ENCODE measurements at places on chromosomes 7 and 10. TPM values are rescaled to one million over a fixed set of nuclear protein-coding genes. Genes with fewer than 3 reads are reported as not detected.

- no peak for DNase-seq
Observed at GRCh38 chr7:73974101-73974947, 53.6 kb upstream of the ELN start.

DNA sequence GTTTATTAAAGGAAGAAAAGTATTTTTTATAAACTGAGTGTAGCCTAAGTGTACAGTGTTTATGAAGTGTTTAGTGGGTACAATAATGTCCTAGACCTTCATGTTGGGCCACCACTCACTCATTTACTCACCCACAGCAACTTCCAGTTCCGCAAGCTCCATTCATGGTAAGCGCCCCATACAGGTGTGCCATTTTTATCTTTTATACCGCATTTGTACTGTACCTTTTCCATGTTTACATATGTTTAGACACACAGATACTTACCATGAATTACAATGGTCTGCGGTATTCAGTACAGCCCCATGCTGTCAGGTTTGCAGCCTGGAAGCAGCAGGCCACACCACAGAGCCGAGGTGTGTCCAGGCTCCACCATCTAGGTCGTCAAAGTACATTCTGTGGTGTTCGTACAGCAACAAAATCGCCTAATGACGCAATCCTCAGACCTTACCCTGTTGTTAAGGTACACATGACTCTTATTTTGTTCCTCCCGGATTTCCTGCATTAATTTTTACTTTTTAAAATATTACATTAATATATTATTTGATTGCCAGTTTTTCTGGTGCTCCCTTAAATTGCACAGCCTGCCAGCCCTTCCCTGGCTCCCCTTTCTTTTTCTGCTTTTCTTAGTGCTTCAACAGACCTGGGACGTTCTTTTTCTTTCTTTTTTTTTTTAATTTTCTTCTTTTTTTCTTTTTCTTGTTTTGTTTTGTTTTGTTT, 881 bp upstream of the SSBP1 start:
- no peak for DNase-seq

DNA sequence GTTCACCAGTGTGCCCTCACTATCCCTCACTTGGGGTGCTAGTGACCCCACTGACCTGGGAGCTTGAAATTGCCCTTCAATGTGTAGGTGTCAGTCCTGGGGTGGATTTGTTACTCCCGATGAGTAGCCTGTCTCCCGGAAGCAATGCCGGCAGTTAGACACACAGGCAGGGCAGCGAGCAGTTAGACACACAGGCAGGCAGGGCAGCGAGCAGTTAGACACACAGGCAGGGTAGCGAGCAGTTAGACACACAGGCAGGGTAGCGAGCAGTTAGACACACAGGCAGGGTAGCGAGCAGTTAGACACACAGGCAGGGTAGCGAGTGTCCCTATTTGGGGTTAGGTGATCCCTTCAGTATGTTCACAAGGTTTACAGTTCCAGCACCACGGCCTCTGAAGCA, 44.0 kb downstream of the VWA2 start:
- DNase-seq: no peak

GRCh38 chr7:152527610-152528032, 91.8 kb upstream of the KMT2C start:
- DNase-seq: no peak

GRCh38 chr7:1642291-1642731, 27.8 kb upstream of the ELFN1 start:
- DNase-seq: no peak

The NUTM2A gene
- 0.22 TPM for polyA plus RNA-seq

The TUBB8 gene
- 0.10 TPM for polyA plus RNA-seq

The HOGA1 gene
- polyA plus RNA-seq: 0.49 TPM

The ABCA13 gene
- polyA plus RNA-seq: 0.61 TPM
